Activated T-helper 17 cell treated with anti-CD3 and anti-CD28 coated beads, Interleukin-2, amount 50 U/mL, for 72 hours (primary cell): ENCODE measurements at places on chromosomes 13 and 19.

DNA sequence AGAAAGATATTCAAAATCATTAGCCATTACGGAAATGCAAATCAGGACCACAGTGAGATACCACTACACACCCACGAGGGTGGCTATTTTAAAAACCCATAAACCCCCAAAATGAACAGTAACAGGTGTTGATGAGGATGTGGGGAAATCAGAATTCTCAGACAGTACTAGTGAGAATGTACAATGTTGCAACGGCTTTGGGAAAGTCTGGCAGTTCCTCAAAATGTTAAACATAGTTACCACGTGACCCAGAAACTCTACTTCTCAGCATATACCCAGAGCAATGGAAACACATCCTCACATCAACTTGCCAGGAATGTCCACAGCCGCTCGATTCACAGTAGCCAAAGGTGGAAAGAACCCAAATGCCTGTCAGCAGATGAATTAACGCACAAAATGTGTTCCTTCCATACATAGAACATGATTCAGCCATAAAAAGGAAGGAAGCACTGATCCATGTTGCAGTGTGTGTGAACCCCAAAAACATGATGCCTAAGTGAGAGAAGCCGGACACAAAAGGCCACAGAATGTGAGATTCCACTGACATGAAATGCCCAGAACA, 7.0 kb downstream of the PLVAP start:
- H3K36me3 ChIP-seq, result no peaks in the 10 kb centered on the region
- no peak overlapping the region for H3K27ac ChIP-seq
- no peak for ATAC-seq
- no peaks in the 10 kb centered on the region for H3K4me1 ChIP-seq

DNA sequence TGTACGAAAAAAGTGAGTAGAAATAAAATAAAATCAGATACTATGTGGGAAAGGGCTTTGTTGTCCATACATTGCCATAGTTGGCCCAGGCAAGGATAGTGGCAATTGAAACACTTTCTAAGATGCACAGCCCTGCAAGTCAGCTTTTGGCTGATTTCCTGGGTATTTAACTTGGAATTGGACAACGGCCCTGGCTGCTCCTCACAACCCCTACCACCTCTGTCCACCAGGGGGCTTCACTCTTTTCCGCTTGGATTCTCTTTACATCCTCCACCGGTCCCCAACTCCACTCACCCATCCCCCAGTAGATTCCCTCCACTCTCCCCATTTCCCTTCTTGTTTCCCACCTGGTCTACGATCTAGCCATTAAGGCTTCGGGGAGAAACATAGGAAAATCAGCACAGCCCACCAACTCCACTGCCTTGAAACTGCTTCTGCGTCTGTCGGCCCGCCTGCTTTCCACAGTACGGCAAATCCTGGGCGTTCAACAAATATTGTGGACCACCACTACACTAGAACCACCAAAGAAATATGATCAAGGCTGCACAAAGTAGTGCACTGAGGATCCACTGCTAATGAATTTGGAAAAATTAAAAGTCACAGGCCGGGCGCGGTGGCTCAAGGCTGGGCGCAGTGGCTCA, 48.6 kb upstream of the GTF3A start:
- ATAC-seq, result peak; percentile 52
- H3K4me3 ChIP-seq, result no peak overlapping the region
- no peaks in the 10 kb centered on the region for H3K4me1 ChIP-seq
- H3K27ac ChIP-seq, result no peak overlapping the region
- H3K27me3 ChIP-seq, result peaks cover 24% of the 10 kb centered on the region

GRCh38 chr13:60397704-60398378, 821 bp downstream of the TDRD3 start:
- peak overlapping the region; percentile 89 for H3K27ac ChIP-seq
- peak overlapping the region; percentile 90 for H3K4me3 ChIP-seq
- H3K4me1 ChIP-seq, result peaks cover 20% of the 10 kb centered on the region
- ATAC-seq, result peak; percentile 20
- H3K36me3 ChIP-seq, result no peaks in the 10 kb centered on the region

DNA sequence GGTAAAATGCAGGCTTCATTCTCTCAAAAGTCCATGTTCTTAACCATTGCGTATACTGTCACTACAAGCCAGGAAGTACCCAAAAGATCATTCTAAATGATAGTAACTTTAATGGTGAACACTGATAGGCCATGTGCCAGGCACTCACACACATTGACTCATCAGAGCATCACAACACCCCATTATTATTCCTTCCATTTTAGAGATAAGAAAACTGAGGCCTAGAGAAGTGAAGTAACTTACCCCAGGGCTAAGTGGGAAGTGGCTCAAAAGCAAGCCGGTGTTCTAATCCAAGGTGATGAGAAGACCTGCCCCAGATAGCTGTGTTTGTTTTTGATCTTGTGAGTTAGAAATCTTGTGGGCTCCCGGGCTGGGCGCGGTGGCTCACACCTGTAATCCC, 1.4 kb upstream of the PHLDB3 start:
- ATAC-seq, result no peak
- peaks cover 64% of the 10 kb centered on the region for H3K36me3 ChIP-seq
- peaks cover 16% of the 10 kb centered on the region for H3K4me1 ChIP-seq
- H3K27ac ChIP-seq, result peak overlapping the region; percentile 56
- H3K4me3 ChIP-seq, result peak overlapping the region; percentile 94

DNA sequence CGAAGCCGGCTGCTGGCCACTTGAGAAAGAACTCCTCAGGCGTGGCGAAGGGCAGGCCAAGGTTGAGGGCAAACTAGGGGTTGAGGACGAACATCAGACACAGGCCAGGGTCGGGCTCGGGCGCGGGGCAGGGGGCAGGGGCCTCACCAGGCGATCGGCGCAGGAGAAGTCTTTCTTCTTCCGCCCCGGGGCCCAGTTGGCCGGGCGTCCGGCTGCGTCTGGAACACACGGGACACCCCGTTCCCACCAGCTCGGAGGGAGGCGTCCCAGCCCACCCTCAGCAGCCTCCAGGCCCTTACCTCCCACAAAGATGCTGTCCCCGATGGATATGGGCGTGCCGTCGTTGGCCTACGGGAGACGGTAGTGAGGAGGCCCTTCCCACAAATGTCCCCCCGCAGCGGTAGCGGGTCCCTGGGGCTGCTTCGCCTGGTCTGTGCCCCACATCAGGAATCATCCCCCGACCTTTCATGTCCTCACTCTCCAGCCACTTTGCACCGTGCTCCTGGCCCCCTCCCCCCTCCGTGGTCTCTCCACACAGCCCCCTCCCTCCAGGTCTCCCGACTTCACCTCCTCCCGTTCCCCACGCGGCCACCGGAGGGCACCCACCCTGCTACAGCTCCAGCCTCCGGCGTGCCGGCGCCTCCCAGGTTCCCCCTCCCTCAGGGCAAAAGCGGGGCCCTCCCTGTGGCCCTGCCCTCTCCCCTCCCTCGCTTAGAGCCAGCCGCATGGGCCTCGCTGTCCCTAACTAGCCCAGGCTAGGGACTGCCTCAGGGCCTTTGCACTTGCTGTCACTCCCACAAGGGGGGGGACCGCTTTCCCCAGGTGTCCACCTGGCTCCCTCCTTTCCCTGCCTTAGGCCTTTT, 4.8 kb downstream of the PNKP start:
- no peak overlapping the region for H3K27ac ChIP-seq
- no peak for ATAC-seq
- peaks cover 87% of the 10 kb centered on the region for H3K36me3 ChIP-seq
- H3K4me3 ChIP-seq, result no peak overlapping the region
- H3K27me3 ChIP-seq, result no peaks in the 10 kb centered on the region
- H3K4me1 ChIP-seq, result peaks cover 18% of the 10 kb centered on the region
